ENCODE measurements at places on chromosomes 2 and 18.

DNA sequence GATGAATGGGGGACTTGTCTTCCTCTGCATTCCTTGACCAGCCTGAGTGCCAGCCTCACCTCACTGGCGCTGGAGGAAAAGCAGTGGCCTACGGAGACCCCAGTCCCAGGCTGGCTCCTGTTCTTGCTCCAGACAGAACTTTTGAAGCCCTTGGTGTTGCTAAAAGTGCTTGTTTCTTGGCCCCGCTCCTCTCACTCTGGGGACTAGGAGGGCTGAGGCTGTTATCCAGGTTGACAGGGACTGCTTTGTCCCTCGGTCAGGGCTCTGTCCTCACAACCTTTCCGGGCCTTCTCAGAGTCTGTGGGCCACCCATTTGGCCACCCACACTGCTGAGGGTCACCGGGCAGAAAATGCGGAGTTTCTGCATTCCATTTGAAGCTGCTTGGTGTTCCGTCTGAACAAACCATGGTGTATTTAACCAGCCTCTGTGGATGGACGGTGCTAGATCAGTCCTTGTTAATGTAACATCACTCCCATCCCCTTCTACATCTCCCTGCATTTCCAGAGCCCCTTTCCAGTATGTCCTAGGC is 25.6 kb downstream of the B3GNT7 start:
- no peaks in the 10 kb centered on the region for H3K36me3 ChIP-seq
- peaks cover 7% of the 10 kb centered on the region for H3K4me1 ChIP-seq

GRCh38 chr2:144067506-144067905 is 452.4 kb downstream of the ZEB2 start:
- no peak for DNase-seq
- no peaks in the 10 kb centered on the region for H3K27me3 ChIP-seq
- no peaks in the 10 kb centered on the region for H3K4me1 ChIP-seq
- no peak overlapping the region for H3K4me3 ChIP-seq
- H3K27ac ChIP-seq = no peak overlapping the region
- H3K36me3 ChIP-seq = no peaks in the 10 kb centered on the region

DNA sequence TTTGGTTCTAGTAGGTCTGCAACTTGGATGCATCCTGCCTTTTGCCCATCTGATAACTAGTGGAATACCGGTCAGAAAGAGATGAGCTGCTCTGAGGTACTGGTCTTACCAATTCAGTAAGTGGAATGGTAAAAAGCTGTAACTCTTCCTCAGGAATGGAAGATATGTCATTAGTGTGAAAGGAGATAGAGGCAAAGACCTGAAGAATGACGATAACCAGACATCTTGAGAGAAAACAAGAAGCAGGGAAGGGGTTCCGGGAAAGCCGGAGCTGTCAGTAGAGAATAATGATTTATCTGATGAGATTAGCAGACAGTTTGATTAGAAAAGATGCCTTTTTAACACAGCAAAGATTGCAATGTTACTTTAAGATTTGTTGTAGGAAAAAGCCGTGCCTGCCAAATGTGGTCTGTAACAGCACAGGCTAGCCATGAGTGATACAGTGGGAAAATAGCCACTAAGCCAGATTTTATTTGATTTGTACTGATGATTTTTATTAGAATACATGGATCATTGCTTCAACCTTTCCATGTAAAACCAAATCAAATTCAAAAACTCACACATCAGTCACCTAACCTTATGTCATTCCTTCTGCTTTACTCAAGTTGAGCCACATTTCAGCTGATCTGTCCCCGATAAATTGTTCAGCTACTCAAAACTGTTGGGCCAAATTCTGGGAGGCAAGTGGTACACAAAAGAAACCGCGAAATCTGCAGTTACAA is 110.0 kb downstream of the TCF4 start:
- H3K27me3 ChIP-seq = no peaks in the 10 kb centered on the region
- DNase-seq = no peak
- H3K36me3 ChIP-seq = no peaks in the 10 kb centered on the region
- peak overlapping the region; percentile 36 for H3K27ac ChIP-seq
- no peaks in the 10 kb centered on the region for H3K4me1 ChIP-seq

GRCh38 chr2:54570925-54571694 is 115.0 kb downstream of the SPTBN1 start:
- peaks cover 69% of the 10 kb centered on the region for H3K4me1 ChIP-seq
- H3K27me3 ChIP-seq = no peaks in the 10 kb centered on the region
- peaks cover 4% of the 10 kb centered on the region for H3K36me3 ChIP-seq
- DNase-seq = no peak
- no peak overlapping the region for H3K4me3 ChIP-seq

GRCh38 chr2:32360416-32360815 is 3.6 kb downstream of the BIRC6 start:
- H3K27ac ChIP-seq = no peak overlapping the region
- H3K4me3 ChIP-seq = no peak overlapping the region
- H3K27me3 ChIP-seq = no peaks in the 10 kb centered on the region
- no peak for DNase-seq

- no peak overlapping the region for H3K4me3 ChIP-seq
- no peaks in the 10 kb centered on the region for H3K27me3 ChIP-seq
- no peaks in the 10 kb centered on the region for H3K36me3 ChIP-seq
- peaks cover 34% of the 10 kb centered on the region for H3K4me1 ChIP-seq
Measured at GRCh38 chr2:114550895-114551793, 108.7 kb downstream of the DPP10 start.

GRCh38 chr2:32260376-32260775 is 4.3 kb downstream of the NLRC4 start:
- no peaks in the 10 kb centered on the region for H3K36me3 ChIP-seq
- no peaks in the 10 kb centered on the region for H3K4me1 ChIP-seq
- no peak for DNase-seq
- H3K4me3 ChIP-seq = no peak overlapping the region
- no peaks in the 10 kb centered on the region for H3K27me3 ChIP-seq

DNA sequence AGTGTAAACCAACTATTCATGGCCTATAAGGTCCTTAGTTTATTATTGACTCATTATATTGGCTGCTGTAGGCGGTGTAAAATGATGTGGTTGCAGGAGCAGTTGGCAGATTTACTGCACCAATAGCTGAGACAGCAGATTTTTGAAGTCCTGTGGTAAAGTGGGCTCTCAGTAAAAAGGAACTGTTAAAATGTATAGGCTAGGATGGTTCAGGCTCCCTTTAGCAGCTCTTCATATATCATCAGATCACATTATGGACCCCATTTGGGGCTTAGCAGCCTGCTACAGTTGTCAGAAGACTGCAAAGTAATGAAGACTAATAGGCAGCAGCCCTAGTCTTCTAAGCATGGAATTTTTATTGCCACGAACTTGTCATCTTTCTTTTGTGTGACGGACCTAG is 27.8 kb downstream of the MTX2 start:
- no peak overlapping the region for H3K27ac ChIP-seq
- no peaks in the 10 kb centered on the region for H3K4me1 ChIP-seq
- H3K27me3 ChIP-seq = no peaks in the 10 kb centered on the region
- H3K36me3 ChIP-seq = peaks cover 3% of the 10 kb centered on the region

- H3K27ac ChIP-seq = no peak overlapping the region
- H3K4me3 ChIP-seq = no peak overlapping the region
- peaks cover 2% of the 10 kb centered on the region for H3K4me1 ChIP-seq
Measured at GRCh38 chr2:32981612-32982011, 34.9 kb downstream of the LTBP1 start.

- peaks cover 6% of the 10 kb centered on the region for H3K27me3 ChIP-seq
- no peaks in the 10 kb centered on the region for H3K36me3 ChIP-seq
- no peak overlapping the region for H3K27ac ChIP-seq
- peak; percentile 33 for DNase-seq
- H3K4me3 ChIP-seq = no peak overlapping the region
- H3K4me1 ChIP-seq = no peaks in the 10 kb centered on the region
Measured at GRCh38 chr2:56191617-56192016, 7.8 kb downstream of the CCDC85A start.

GRCh38 chr2:227480528-227480927 is 8.6 kb downstream of the AGFG1 start:
- no peak overlapping the region for H3K27ac ChIP-seq
- peaks cover 7% of the 10 kb centered on the region for H3K4me1 ChIP-seq
- H3K27me3 ChIP-seq = no peaks in the 10 kb centered on the region
- no peak for DNase-seq
- H3K36me3 ChIP-seq = no peaks in the 10 kb centered on the region
- no peak overlapping the region for H3K4me3 ChIP-seq

DNA sequence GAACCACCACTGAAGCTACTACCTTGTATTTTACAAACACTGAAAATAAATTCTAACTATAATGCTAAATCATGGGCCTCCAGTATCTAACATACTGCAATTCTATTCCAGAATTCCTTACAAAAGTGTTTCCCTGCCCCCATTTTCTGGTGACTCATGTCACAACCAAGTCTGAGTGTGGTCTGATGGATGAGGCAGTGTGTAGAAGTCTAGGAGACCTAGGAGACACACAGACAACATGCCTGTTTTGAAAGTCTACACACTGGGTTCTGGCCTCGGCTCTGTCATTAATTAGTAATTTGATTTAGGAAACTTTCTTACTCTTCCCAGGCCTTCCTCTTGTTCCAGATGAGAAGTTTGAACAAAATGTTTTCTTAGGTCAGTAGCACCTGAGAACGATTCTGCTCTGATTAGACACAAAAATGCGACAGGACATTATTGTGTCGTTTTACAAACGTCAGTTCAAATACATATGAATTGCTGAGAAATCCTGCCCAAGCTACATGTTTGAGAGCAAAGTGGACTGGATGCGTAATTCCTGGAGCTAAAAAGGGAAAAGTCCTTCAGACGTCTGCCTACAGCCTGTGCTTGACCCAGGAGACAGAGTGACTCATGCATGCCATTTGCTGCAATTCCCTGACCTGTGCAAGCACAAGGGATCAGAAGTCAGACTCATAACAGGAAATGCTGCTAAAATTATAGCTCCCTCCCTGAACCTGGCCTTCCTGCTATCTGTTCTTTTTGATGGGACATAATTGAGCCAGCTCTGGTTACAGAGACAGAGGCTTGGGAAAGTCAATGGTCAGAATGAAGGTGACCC is 494.4 kb downstream of the SOX11 start:
- H3K4me1 ChIP-seq = peaks cover 11% of the 10 kb centered on the region
- H3K36me3 ChIP-seq = no peaks in the 10 kb centered on the region
- H3K27ac ChIP-seq = peak overlapping the region; percentile 57
- peak; percentile 77 for DNase-seq

DNA sequence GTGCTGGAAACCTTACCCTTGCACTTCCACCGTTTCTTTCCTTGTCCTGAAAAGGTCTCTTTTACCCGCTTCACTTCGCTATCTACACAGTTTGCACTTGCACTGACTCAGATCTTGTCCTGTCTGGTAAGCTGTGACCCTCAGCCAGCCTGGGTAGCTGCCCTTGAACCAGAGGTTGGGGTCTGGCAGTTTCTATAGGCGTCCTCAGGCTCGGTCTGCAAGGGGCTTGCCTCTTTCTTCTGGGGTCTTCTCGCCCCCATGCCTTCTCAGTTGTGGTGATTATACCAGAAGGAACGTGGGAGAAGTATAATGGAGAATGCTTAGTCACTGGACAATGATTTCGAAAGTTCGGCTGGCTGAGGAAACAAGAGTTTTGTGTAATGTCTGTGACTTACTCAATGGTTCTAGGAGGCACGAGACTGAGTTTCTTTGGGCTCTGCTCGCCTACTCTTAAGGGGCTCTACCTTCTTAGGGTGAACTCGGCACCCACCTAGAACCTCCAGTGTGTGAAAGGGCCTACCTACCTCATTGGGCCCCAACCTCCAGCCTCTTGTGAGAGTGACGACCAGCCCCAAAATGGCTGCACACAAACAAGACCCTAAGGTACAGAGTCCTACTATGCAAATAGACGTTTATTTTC is 6.9 kb upstream of the STAT1 start:
- peaks cover 10% of the 10 kb centered on the region for H3K4me1 ChIP-seq
- H3K27ac ChIP-seq = peak overlapping the region; percentile 84
- no peaks in the 10 kb centered on the region for H3K27me3 ChIP-seq
- H3K4me3 ChIP-seq = peak overlapping the region; percentile 73

DNA sequence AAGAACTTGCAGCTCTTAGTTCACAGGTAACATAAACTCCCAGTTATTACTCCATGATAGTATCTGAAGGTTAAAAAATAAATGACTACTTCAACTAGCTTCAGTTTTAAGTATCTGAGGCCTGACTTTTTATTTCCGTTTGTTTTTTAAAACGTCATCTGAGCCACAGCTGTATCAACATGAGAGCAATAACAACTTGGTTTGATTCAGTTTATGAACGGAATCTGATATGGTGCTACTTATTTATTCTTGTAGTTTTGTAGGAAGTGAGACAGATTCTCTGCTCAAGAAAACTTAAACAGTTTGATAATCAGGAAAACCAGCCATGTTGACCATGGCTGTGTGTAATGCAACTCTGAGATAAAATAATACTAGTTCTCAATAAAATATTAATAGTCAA is 34.9 kb downstream of the NAB1 start:
- H3K27ac ChIP-seq = no peak overlapping the region
- H3K4me3 ChIP-seq = no peak overlapping the region

DNA sequence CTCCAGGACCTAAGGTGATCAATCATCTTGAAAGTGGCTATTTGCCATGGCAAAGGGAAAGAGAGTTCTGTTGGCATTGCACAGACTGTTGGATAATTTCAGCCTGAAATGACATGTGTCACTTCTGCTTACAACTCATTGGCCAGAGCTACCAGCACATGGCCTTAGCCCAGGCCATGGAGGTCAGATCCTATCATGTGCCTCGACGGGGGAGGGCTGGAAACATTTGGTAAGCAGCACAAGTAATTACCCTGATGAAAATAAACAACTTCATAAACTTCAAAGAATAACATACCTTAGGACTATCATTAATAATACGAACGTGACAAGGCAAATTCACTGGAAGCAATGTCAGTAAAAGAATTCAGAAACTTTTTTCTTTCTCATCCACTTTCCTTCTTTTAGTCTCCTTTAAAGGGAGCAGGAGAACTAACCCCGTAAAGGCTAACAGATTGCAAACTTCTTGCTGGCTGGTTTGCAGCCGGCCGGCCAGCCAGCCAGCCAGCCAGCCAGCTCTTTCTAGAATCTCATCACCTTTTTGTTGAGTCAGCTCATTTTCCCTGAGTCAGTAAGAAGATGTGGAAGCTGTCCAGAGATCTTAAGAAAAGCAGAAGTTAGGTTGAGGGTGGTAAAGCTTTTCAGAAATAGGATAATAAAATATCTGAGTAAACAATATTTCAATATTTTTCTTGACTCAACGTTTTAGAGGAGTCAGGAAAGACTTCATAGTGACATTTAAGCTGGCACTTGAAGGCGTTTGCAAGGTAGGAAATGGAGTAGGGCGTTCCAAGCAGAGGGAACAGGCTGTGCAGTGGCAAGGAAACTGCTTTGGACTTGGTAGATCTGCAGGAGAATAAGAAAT is 31.9 kb downstream of the CNRIP1 start:
- no peaks in the 10 kb centered on the region for H3K4me1 ChIP-seq
- H3K4me3 ChIP-seq = no peak overlapping the region
- H3K27me3 ChIP-seq = peaks cover 7% of the 10 kb centered on the region
- H3K36me3 ChIP-seq = no peaks in the 10 kb centered on the region

- no peak overlapping the region for H3K27ac ChIP-seq
- no peaks in the 10 kb centered on the region for H3K27me3 ChIP-seq
- peaks cover 25% of the 10 kb centered on the region for H3K4me1 ChIP-seq
- H3K36me3 ChIP-seq = peaks cover 4% of the 10 kb centered on the region
- no peak for DNase-seq
- H3K4me3 ChIP-seq = no peak overlapping the region
Measured at GRCh38 chr2:128303095-128303791, 15.4 kb downstream of the HS6ST1 start.
